ENCODE measurements at places on chromosomes 1 and 21.

DNA sequence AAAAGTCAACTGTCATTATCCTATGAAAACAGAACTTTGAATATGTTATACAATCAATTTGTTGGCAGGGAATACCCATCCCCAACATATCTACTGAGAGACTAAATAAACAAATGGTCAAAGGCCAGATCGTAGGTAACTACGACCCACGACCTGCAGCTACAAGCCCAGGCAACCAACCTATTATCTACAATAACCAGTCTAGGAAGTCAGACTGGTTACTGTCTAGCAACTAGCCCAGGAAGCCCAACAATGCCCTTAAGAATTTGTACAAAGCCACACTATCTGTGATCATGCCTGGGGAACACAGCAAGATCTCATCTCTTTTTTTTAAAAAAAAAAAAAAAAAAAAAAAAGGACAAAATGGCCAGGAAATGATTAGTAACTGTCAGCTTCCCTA lies 58.7 kb downstream of the SMYD3 start:
- no peak for DNase-seq

DNA sequence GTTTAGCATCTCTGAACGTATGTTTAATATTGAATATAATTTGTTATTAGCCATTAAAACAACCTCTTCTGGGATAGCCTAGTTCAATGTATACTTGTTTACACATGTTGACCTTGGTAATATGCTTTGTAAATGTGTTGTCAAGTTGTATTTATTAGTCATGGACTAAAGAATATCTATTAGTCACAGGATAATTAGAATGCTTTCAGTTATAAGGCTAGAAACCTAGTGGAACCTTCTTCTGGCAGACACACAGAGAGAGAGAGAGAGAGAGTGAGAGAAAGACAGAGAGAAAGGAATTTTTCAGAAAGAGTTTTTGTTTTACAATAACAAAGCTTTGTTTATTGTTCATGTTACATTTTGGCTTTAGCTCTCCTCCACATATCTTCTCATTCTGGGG lies 181.1 kb upstream of the APP start:
- DNase-seq, result no peak

- no peak for DNase-seq
Observed at GRCh38 chr1:23559985-23560741, 862 bp upstream of the ID3 start.

DNA sequence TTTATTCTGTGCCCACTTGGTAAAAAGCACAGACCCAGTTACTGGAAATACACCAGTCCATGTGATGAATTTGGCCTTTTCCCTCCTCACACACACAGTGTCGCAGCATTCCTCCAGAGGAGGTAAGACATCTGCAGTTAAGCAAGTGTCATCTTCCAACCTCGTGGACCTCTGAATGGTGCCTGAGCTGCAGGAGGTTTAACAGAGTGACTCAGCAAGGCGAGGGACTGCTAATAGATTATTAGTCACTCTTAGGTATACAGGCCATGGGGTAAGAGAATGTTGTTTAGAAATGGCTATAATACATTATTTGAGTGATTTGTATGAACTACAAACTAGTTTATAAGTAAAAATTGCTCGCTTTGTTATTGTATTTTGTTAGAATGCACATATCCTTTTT lies 8.6 kb upstream of the LRRC8B start:
- DNase-seq, result no peak

DNA sequence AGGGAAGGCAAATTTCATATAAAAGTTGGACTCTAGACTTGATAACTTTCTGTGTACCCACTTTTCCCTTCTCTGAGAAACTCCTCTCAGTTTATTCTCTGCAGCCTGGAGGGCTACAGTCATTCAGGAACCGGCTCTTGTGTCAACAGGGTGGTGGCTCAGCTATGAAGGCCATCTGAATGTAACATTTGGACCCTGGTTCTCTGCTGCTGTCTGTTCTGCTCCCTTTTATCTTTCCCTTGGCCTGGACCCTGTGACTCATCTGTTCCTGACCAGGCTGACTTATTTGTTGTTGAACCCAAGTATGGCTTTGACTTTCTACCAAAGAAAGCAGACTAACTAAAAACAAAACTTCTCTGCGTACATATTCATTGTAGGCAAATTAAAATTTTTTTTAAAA lies 75.4 kb downstream of the CENPF start:
- no peak for DNase-seq
